Activated T-helper 1 cell treated with Interleukin-2 at 50 U/mL for 16 hours (primary cell): ENCODE measurements at places on chromosomes 11 and 22.

DNA sequence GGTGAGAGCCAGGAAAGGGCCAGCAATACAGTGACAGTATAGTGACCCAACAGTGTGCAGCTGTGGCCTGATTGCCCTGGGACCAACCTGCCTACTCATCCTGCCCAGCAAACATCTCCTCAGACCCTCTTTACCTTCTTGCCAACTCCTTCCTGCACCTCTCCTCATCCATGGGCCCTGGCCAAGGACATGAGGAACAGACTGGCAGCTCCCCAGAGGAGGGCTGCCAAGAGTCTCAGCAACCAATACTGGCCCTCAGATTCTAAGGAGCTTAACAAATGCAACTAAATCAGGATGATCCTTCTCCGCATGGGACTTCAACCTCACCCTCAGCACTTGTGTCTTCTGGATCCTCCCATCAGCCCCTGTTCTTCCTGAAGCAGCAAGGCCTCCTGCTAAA, 77.0 kb downstream of the RPL27A start:
- DNase-seq = no peak

GRCh38 chr11:34451053-34451452, 12.3 kb downstream of the CAT start:
- DNase-seq = no peak

GRCh38 chr11:4066910-4067309, 27.7 kb upstream of the RRM1 start:
- DNase-seq = no peak

DNA sequence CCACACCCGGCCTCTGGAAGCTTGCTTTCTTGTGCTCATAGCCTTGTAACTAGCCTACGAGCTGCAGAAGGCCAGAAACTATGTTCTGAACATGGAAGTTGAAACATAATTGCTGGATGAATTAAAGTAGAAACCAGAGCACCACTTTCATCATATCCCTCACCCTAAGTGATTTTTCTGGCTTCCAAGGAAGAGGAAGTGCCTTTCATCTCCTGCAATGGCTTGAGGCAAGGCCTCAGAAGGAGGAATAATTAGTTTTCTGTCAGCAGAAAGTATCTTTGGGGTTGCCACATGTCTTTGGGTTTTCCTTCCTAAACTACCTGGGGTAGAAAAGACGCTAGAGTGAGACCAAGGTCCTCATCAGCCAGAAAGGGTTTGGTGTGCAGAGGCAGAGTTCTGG, 14.5 kb downstream of the RPL27A start:
- DNase-seq = no peak

DNA sequence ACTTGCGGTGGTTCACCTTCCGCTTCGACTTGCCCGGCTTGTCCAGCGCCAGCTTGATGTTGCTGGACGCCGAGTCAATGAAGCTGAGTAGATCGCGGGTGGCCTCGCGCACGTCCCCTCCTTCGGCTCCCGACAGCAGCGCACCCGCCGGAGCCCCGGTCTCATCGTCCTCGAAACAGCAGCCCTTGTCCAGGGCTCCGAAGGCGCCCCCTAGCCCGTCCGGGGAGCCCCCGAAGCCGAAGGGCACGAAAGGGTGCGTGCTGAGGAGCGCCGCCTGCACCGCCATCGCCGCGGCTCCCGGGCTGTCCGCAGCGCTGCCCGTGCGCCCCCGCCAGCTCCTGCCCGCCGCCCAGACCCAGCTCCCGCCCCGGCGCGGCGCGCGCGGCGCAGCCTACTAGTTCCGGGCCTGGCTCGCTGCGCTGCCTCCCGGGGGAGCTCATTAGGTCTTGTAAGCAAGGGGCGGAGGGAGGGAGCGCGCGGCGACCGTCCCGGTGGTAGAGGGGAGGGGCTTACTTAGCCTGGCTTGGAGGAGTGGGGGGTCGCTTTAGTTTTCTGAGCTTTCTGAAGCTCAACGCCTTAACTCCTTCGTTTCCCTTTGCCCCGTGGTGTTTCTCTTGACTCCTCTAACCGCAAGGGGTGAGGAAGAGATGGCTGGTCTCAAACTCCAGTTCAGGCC, at the start of gene FAM181B:
Gene FAM181B (minus strand): TSS at position 421 of the 676 bp plus-strand sequence. CDS start 135 bp downstream, at position 286.
- DNase-seq = no peak

DNA sequence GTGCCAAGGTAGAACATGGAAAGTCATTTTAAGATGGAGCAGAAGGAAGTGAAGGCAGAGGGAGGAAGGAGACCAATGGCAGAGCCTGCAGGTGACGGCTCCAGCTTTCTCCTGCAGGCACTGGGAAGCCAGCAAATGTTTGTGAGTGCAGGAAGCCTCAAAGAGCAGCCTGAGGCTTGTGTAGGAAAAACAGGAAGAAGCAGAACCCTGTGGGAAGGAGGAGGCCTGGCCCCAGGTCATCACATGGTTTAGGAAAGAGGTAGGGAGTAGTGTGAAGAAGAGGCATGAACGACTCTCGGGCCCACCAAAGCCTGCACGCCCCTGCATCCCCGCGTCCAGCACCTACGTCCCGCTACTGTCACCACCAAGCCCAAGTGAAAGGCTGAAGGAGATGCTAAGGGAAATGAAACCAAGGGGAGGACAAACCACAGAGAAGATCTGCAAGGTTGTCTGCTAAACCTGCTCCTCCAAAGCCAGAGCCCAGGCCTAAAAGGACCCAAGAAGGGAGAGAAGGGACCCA, 151.5 kb downstream of the CHST1 start:
- DNase-seq = no peak

DNA sequence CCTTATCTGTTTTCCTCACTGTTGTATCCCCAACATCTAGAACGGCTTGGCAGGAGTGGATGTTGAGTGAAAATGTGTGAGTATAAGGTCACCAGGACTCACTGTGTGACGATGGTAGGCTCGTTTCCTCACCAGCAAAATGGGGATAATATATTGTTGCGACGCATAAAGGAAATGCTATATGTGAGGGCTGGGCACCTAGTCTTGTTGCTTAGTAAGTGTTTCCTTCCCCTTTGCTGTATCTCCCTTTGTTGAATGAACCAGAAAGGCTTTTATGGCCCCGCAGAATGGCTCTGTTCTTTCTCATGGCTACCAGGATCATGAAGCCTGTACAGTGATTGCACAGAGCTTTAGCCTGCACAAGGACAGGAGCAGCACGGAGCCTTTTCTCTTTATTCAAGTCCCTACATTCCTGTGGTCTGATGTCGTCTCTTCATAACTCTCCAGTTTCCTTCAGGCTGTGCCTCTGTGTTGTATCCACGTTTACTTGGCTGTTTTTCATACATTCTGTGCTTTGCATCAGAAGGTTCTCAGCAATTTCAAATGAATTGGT, 5.4 kb downstream of the TNRC6B start:
- DNase-seq = no peak

- no peak for DNase-seq
These were observed 128.1 kb upstream of the LDLRAD3 start for GRCh38 chr11:35815556-35816315.

DNA sequence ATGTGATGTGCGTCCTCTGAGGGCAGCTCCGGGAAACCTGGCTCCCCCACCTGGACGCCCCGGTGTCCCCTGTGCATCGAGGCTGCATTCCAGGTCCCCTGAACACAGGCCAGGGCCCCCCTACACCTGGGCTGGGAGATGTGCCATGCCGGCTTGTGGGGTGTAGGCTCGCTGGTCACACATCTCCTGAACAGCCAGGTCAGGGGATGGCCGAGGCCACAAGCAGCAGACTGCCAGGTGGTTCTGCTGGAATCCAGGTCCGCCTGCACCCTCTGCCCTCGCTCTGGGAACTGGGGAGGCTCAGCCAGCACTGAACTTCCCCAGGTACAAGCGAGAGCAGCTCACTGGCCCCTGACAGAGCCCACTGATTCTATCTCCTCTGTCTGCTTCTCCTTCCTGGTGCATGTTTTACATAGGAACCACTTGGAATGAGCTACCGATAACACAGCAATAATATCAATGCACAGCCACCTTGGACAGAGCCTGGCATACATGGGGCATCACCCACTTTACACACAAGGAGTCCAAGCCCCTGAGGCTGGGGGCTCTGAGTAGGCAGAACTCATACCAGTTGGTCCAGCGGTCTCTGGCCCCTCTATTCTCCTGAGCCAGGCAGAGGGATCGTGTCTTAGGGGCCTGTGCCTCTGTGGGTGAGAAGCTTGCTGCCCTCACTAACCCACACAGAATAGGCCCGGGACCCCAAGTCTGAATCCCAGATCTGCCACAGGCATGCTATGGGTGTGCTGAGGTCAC, 46.8 kb downstream of the TBX1 start:
- no peak for DNase-seq

- no peak for DNase-seq
These were observed 728 bp downstream of the RPL3 start for GRCh38 chr22:39318507-39319283.

DNA sequence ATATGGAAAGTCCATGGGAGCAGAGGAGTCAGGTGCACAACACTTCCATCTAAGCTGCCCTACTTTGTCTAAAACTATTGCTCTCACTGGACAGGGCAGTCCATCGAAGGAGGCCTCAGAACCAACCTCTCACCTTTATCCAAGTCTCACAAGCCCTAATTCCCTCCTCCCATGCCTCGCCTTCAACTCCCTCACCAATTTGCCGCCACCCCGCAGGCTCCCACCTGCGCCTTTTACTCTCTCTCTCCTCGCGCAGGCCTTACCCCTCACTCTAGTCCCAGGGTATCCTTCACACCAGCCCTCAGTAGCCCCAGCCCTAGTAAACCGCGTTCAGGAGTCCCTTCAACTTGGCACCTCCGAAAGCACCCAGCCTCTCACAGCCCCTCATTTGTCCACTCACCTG, 451 bp downstream of the FHIP1B start:
- DNase-seq = no peak

DNA sequence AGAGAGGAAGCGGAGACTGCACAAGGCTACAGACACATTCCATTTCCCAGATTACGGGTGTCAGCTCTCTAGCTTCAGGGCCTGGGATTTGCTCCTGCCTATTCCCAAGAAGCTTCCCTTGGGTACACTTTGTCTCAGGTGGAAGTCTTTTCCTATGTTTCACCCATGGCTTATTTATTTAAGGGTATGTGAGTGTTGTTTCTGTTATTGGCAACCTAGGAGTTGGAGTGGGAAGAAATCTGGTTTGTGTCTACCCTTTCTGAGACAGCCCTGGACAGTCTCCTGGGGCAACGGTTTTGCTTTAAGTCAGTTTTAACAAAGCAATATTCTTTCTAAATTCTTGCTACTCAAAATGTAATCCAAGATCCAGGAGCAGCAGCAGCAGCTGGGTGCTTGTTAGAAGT, 127.0 kb downstream of the MICAL2 start:
- no peak for DNase-seq

- DNase-seq = no peak
These were observed 92.4 kb downstream of the MICAL2 start for GRCh38 chr11:12202661-12203310.

- no peak for DNase-seq
These were observed 7.1 kb downstream of the RCOR2 start for GRCh38 chr11:63909591-63910506.

DNA sequence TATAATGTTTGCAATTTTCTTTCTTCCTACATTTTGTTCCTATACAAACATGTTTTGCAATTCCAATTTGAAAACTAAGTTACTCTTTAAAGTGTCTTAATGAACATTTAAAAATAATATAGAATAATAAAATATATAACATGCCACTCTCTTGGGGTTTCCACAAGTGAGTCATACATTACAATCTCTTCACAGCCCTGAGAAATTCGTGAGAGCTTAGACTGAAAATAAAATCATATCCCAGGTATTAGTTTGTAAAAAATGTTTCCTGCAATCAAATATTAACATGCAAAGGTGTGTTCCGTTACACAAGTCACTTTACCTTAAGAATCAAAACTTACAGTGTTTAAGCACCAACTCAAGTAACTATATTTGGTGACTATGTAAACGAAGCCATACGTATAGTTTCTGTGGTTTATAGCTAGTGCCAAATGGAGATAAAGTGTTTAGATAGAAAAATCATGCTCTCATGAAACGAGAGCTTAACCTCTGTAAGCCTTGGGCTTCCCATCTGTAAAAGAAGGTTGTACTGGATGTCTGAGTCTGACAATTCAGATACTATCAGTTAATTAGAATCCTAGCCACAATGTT, 253.6 kb upstream of the ANO3 start:
- no peak for DNase-seq

- no peak for DNase-seq
These were observed 11.4 kb downstream of the DNAL4 start for GRCh38 chr22:38782402-38783094.

- no peak for DNase-seq
These were observed 10.6 kb upstream of the CSNK1E start for GRCh38 chr22:38327805-38328204.

GRCh38 chr11:128715691-128716561, 22.1 kb downstream of the FLI1 start:
- no peak for DNase-seq

GRCh38 chr22:29635734-29636357, 32.4 kb downstream of the NF2 start:
- no peak for DNase-seq

GRCh38 chr22:33756508-33756949, 163.7 kb downstream of the LARGE1 start:
- no peak for DNase-seq

DNA sequence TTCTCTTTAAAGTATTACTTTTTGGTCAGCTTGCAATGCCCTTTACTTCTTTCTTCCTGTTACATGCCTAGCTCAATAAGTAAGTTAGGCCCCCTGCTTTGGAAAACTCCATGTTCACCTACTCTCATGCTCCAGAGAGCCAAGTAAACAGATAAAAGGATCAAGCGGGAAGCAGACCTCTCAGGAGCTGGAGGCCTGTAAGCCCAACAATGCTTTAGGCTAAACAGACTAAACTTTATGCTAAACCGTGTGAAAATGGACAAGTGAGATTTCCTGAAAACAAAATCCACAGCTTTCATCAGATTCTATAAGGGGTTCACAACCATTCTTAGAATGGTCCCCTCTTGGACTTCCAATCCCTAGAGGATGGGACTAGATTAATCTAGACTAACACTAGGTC, 40.2 kb downstream of the CELF1 start:
- DNase-seq = no peak

DNA sequence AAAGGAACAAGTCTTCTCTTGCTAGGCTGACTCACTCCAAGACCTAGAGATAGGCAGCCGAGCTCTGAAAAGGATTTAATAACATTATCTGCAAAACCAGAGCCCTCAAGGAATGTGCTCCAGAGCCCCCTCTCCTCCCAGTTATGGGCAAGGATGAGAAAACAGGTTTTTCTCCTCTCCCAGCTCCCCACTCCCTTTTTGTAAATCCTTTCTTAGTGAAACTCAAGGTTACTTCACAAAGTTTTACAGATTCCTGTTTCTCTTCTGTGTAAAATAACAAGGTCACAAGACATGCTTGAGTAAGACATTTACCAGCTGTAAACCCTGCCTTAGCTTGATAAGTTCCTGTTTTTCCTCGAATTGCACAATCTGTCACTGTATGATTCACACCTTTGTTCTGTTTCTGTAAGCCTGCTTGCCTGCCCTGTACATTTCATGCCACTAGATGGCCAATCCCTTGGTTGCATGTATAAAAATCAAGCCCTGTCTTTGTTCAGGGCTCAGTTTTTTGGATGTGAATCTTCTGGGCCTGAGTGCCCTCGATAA, 489.4 kb downstream of the KCNA4 start:
- no peak for DNase-seq

- DNase-seq = no peak
These were observed 2.5 kb downstream of the SMIM35 start for GRCh38 chr11:118084247-118084646.
